Stimulated activated CD8-positive, alpha-beta memory T cell treated with anti-CD3 and anti-CD28 coated beads, Interleukin-2, amount 100 ng/mL, for 1 hour (primary cell): ENCODE measurements at places on chromosomes 13 and 19.

DNA sequence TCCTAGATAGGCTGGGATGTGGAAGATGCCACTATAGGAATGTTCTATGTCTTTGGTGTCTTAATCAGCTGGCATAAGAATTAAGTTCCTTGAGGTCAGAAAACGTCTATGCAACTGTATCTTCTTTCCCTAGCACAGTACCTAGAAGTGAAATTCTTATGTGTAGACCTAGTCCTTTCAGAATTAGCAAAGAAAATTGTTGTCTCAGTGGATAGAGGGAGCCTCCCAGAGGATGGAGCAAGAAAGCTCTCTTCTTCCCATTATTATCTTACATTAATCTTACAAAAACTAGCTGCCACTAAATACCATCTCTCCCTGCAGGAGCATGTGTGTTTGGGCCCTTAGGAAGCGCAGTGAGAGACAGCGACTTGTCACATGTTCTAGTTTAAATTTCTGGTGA is 11.6 kb downstream of the CLDN10 start:
- DNase-seq: no peak

GRCh38 chr13:40271931-40272775 is 394.3 kb downstream of the FOXO1 start:
- no peak for DNase-seq

DNA sequence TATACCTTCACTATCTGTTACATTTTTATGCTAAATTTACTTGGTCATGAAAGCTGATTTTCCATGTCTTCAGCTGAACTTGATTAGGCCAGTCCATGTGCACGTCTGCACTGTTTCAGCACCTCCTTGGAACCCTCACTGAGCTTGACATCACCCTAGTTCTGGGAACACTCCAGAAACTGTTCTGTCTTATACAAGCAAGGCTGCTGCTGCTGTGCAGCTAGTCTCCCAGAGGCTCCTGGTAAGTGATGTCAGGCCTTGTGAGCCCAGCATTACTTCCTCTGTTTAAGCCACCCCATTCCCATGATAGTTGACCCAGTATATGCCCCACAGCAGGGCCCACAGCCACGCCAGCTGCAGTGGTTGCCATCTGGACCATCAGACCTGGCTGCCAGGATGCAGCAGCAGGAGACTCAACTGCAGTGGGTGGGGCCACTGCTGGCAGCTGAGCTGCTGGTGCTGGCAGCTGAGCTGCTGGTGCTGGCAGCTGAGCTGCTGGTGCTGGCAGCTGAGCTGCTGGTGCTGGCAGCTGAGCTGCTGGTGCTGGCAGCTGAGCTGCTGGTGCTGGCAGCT is 90.5 kb upstream of the AKAP11 start:
- no peak for DNase-seq

DNA sequence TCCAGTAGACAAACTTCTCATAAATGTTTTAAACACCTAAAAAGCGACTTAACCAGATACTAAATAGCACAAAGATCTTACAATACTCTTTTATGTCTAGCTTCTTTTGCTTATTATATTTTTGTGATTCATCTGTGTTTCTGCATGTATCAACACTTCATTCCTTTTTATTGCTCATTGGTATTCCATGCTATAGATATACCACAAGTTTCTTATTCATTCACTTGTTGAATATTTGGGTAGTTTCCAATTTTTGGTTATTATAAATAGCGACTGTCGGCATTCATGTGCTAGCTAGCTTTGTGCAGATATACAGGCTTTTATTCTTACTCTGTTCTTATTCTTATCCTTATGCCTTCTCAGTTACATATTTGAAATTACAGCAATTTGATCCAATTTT is 50.0 kb upstream of the RGCC start:
- no peak for DNase-seq

DNA sequence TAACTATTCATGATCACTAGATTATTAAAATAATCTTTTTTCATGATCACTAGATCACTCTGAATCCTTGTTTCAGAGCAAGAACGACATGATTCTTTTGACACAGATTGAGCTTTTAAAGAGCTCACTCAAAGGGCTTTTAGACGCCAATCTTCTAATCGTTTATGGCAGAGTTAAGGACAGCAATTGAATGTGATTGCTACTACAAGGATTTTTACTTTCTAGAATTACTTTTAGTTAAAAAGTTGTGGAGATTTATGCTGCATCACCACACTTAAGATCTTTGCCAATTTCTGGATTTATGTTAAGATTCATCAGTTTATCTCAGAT is 1.3 kb downstream of the EXOSC8 start:
- no peak for DNase-seq

DNA sequence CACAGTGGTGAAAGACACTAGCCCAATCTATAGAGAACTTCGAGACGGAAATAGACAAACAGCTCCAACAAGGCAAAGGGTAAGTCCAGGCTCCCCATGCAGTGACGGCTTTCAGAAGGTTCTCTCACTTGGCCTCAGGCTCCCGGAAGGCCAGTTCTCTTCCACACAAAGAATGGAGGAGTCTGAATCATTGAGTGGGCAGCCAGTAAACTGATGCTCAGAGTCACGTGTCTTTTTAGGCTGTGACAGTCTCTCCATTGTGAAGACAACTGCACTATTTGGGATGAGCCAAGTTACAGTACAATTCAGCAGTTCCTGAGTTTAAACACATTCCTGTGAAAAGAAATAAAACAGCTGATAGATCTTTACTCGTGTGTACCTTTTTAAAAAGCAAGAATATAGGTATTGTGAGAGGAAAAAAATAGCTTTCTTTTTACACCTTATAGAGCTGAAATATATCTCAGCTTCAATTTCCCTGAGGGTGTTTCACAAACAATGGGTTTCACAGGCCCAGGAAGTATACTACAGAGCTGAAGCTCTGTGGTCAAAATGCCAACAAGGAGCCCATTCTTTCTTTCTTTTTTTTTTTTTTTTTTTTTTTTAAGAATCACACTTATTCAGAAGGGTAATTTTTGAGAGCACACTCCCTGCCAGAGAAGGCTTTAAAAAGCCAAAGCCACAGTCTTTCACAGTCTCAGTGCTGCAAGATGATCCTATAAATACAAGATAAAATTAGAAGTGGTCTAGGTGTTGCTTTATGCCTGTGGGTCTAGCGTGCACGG is 135.1 kb downstream of the FREM2 start:
- no peak for DNase-seq

- DNase-seq: no peak
These were observed 112.4 kb downstream of the NUFIP1 start for GRCh38 chr13:44876782-44877324.

DNA sequence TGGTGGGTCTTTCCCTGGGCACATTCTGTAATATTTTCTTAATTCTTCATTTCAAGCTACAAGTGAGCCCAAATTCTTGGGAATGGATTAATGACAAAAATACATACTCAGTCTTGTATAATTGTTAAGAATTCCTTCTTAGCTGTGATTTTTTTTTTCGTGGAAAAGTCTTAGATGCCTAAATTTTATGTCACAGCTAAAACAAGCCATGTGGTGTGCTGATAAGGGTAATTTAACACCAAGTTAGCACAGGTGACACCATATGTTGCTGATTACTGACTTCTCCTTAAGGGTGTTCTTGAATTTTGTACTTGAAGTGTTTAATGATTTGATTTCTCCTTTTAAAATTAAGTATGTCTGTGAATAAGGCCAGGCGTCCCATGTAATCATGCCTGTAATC is 29.3 kb downstream of the WDFY2 start:
- no peak for DNase-seq

- DNase-seq: no peak
These were observed 671.6 kb downstream of the DIAPH3 start for GRCh38 chr13:59492030-59492636.

DNA sequence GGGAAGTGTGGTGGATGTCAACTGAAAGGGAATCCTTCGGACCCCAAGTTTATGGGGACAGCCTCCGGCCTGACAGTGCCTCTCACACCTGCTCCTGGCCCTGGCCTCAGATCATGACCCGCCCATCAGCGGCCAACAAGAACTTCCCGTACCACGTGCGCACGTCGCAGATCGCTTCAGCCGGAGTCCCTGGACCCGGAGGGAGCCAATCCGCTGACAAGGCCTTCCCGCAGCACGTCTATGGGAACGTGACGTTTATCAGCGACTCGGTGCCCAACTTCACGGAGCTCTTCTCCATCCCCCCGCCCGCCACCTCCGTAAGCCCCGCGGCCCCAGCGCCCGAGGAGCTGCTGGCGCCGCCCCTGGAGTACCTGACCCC is 2.0 kb upstream of the MEGF8 start:
- DNase-seq: no peak

GRCh38 chr19:2850256-2850925 is 9.1 kb downstream of the ZNF555 start:
- DNase-seq: no peak

DNA sequence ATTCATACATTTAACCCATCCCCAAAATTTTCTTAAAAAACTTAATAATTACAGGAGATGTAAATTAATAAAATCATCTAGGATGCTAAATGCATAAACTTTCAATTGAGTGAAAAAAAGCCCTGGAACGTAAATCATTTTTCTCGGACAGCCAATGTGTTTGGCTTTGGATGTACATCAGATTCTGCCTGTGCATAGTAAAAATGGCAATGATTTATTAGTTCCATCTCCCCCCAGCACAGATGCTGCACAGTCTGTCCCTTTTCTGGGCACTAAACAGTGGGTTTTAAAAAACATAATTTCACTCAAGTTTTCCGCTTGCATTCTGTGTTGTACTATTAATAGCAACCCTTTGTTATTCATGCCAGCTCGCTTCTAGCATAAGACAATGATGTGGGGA is 147.7 kb downstream of the TM9SF2 start:
- no peak for DNase-seq

DNA sequence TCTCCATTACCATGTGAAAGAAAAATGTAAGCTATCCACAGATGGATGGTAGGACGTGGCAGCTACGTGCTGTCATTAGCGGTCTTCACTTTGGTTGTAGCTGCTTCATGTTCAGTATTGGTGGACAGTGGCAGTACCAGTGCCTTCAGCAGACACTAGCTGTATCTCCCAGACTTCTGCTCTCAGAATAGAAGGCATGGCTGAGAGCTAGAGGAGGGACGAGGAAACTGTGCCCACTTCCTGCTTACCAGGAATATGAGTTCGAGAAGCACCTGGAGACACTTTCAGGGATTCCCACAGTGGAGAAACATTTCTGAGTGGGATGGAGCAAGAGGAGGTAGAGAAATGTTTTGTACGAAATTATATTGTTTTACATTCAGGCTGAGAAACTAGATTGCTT is 6.9 kb upstream of the SHISA2 start:
- no peak for DNase-seq

DNA sequence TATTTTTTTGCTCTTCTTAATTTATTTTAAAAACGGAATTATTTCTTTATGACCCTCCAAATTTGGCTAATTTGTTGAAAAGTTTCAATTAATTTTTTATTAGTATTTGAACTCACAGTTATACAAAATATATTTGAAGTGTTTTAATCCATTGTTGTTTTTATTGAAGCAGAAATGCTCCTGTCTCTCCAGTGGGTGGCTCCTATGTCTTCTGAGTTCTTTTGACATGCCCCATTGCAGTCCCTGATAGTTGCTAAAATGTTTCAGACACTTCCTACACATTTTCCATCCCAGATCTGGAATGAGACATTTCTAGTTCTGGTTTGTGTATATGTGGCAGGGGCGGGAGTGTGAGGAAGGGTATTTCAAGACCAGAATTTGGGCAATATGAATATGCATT is 579.4 kb upstream of the PRR20A start:
- DNase-seq: no peak

DNA sequence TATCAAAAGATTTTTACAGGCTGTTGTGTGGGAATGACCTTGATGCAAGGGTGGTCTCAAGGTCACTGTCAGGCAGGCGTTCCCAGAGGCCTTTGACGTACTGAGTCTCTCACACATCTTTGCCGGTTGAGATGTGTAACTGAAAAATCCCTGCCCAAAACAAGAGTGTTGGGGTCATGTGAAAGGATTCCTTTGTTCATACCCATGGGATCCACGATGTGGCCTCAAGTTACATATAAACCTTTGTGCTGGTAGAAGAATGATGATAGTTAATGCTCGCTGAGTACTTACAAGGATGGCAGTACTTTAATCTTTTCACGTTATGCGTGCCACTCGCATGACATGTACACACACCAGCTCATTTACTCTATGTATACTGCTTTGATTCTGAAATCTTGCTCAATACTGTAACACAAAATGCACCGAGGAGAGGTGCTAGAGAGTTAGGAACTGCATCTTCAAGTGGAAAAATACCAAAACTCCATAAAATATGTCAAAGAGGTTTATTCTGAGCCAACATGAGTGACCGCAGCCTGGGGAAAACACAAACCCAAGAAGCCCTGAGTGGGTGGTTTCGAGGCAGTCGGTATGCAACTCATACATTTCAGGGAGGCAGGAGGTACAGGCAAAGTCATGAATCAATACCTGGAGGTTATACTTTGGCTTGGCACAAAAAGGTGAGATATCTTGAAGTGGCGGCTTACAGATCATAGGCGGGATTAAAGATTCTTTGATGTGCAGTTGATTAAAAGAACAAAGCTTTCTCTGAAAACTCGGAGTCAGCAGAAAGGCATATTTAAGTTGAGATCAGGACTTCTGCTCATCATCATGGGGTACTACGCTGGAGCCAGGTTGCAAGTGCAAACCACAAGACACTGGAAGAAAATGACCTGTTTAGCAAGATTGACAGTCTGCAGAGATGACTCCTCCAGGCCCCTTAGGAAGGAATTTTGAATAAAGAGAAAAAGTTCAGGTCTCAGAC is 87.4 kb upstream of the ARHGEF7 start:
- DNase-seq: no peak

DNA sequence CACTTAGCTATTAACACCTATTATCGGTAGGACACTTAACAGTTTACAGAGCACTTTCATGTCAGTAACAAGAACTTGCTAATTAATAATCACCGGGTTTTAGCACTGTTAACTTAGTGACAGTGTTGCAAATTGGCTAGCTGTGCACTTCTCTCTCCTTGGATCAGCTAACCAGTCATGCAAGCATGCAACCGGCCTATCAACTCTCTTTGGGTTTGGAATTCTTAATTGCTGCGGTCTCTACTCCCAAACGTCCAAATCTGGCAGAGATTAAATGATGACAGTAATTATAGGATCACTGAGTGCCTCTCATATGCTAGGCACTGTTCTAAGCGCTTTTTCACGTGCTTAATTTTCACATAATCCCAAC is 1.2 kb downstream of the EPS15L1 start:
- no peak for DNase-seq

GRCh38 chr19:31214086-31214485 is 135.2 kb downstream of the TSHZ3 start:
- peak; percentile 70 for DNase-seq
